M059J (cell line): ENCODE measurements at places on chromosomes 7 and 10. TPM values are rescaled to one million over a fixed set of nuclear protein-coding genes. Genes with fewer than 3 reads are reported as not detected.
A peak's percentile ranks its signal among the peaks of the same experiment; 100 is the strongest.

DNA sequence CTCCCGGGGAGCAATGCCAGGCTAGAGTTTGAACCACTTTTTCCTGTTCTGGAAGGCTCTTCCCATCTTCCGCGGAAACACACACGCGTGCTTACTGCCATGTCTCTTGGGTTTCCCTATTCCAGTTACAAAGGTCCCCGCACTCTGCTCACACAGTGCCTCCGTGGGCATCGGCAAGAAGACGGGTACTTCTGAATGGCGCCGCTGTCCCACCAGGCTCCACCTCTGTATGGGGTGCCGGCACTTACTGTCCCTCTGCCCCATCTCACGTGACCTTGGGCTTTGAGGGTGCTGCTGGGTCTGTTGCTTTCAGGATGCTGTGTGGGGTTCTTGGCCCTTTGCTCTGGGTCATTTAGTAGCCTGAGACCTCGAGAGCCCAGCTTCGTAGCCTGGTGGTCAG, 170.7 kb upstream of the SH2B2 start:
- DNase-seq = no peak

DNA sequence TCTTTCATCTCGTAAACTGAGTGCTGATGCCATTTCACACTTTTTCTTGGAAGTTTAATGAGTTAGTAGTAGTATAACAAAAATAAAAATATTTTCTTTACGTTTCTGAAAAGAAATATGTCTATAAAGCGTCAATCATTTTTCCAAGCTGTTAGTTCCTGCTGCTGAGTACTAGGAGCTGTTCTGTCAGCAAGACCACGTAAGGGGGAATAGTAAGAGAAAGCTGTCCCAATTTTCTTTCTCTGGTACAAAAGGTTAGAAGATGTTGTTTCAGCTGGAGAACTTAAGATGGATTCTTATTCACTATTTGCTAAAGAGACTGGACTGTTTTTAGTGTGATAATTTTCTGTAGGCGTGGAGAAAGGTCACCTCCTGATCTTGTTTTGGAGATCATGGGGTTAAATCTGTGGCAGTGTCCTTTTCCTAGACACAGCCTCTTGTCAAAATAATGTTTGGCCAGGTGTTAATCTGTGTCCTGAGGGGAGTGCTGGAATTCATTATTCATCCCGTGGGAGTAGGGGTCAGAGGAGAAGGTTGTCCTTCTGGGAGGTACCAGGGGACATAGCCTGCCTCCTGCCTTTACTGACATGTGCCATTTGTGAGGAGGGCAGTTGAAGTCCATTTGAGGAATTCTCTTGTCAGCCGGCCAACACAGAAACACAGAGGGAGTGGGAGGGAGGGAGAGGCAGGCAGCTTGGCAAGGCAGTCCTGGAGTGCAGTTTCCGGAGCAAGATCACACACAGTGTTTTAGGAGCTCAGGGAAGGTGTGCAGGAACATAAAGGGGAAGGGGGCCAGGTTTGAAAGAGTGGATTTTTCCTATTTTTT, 368.7 kb downstream of the AUTS2 start:
- peak; percentile 20 for DNase-seq

GRCh38 chr7:121182902-121183301, 145.9 kb upstream of the WNT16 start:
- no peak for DNase-seq

DNA sequence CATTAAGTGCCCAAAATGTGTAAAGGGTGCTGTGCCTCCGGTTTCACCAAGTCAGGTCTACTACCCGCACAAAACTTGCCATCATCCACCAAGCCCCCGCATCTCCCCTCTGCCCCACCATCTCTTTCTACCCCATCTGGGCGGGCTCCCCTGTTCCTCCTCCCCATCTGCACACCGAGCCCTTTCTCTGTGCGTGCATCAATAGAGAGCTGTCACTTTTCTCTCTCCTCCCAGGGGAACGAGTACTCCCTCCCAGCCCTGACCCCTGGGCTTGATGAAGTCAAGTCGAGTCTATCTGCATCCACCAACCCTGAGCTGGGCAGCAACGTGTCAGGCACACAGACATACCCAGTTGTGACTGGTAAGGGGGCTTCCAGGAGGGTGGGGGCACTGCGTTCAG, 63.5 kb downstream of the PAX2 start:
- no peak for DNase-seq

GRCh38 chr7:55212838-55213237, 152.3 kb upstream of the LANCL2 start:
- DNase-seq = peak; percentile 34

DNA sequence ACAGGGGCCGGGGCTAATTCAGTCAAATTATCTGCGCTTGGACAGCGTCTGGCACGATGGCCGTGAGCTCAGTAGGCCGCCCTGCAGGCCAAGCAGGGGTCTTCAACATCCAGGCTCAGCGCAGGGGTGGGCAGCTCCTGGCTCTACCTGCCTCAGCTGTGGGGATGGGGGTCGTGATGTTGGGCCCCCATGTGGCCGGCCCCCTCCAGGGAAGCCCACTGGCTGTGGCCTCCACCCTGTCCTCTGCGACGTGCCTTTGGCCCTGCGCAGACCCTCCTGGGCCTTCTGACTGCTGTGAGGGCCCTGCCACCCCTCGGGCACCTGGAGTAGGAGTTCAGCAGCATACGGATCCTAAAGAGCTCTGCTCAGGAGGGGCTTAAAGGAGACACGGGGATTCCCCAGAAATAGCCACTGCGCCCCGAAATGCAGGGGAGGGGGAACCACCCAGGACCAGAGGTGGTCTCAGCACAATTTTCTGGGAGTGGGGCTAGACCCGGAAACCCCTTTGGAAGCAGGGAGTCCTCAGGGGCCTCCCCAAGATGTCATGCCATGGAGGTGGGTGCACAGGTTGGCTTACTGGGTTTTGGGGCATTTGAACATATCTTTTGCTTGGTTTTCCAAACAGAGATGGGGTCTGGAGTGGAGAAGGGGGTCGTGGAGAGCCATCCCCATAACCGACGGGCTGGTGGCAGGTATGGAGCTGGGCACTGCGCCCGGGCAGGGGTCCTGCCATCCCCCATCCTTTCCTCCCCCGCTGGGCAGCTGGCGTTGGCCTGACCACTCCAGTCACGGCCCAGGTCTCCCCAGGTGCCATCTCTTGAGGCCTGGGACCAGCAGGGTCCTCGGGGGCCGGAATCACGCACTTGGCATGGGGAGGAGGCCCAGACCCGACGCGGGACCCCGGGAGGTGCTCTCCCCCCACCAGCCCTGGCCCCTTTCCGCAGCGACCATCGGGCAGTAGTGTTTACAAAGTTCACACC, 4.0 kb upstream of the ADAP1 start:
- DNase-seq = no peak

DNA sequence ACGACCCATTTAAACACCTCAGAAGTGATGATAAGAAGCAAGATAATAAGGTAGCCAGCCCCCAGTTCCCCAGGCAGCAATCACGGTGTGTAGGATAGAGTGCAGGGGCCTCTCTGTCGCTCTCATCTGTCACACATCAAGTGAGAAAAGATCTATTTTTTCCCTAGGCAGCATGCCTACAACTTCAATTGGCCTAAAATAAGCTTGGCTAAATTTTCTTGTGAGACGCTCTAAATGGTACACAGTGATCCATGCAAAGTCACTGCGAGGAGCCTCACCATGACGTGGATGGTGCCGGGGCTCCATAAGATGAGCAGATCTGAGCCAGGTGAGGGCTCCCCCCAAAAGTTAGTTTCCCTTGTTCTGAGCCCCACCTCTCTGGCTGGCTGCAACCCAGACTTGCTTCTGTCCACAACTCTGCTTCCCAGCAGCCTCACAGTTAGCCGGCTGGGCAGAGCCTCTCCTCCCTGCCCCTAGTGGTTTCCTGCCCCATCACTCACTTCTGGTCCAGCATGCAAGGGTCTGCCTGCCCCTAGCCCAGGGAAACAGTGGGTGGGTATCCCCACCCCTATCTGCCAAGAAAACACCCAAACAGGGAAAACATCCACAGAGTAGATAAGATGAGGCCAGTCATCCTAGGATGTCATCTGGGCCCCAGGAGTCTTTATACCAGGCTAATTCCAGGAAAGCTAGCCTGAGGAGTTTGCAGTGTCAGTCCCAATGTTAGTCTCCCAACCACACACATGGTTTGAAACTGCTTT, 342.1 kb downstream of the GRID1 start:
- no peak for DNase-seq

GRCh38 chr7:139033346-139034114, 2.3 kb downstream of the ZC3HAV1L start:
- DNase-seq = no peak

GRCh38 chr10:111209692-111210091, 132.9 kb downstream of the ADRA2A start:
- no peak for DNase-seq

GRCh38 chr7:73974101-73974947, 53.6 kb upstream of the ELN start:
- DNase-seq = no peak

GRCh38 chr7:28093623-28094232, 86.9 kb downstream of the JAZF1 start:
- DNase-seq = peak; percentile 75

DNA sequence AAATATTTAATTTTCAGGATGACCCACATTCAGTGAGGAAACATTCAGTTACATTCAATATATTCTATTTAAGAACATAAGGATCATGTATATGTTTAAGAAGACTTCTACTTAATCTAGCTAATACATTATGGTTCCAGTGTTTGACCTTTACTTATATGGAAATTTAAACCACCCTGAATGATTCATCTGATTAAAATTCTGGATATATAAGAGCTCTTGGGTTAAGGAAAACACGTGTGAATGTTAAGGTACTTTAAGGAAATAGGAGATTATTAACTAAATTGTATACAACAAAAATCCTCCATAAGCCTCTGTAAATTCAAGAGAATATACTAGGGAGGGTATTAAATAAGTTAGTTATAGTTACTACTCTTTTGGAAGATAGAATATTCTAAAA, 40.9 kb downstream of the HDAC9 start:
- no peak for DNase-seq

DNA sequence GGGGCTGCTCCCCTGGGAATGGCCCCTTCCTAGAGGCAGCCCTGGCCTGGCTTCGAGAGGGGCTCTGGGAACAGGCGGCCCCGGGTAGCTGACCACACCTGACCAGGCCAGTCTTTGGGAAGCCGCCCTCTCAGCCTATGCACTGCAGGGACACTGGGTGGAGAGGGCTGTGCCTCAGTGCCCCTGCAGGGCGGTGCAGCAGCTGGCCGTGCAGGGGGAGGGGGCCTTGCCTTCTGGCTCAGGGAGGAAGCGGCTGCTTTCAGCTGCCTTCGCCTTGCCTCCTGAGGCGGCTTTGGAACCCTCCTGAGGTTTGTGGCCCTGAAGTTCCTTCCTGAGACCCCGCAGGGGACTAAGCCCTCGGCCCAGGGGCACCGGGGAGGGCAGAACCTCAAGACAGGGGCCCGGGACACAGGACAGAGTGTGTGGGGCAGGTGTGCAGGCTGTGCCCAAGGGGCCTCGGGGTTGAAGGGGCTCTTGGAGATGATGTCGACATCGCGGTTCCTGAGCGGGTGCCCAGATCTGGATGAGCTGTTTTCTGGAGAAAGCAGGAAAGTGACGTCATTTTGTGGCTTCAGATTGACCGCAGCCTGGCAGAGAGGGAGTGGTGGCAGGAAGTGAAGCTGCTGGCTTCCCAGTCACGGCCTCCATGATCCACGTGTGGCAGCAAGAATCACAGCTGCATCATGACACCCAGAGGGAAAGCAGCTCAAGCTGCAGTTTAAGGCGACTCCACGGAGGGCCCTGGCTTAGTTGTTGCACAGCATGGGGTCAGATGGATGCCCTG, 17.7 kb downstream of the ADAM8 start:
- peak; percentile 99 for DNase-seq

DNA sequence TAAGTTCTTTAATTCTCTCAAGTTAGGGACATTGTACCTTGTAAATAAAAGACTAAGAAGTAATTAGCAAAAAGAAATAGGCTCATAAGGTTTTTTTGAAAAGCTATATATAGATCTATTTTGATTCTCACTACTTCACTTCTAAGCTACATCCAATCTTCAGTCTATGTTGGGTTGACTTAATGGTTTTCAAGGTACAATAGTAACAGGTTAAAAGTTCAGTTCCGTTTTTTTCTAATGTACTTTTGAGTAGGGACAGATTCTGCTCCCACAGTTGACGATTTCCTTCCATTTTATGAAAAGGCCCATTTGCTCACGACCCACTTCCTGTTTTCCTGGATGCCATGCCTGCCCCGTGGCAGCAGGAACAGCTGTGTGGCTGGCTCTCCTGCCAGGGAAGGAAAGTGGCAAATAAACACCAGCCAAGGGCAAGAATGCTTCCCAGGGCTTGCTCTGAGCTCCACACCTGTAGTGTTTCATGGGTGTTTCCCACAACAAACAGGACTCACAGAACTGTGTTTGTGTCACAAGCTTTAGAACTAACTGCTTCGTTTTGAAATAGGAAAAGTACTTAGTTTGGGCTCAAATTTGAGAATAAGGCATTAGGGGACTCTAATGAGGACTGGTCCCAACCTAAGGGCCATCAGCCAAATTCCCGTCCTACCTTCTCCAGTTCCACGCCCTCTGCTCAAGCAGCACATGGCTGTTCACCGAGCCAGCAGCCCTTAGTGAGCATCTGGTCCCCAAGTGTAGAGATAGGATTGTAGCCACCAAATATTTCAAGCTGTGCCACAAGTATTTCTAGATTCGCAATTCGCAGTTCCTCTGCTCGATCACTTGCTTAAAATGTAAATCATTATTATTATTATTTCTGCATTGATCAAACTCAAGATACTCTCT, 240.7 kb downstream of the COBL start:
- peak; percentile 30 for DNase-seq

- DNase-seq = no peak
These were observed 210.3 kb downstream of the GPAM start for GRCh38 chr10:111973306-111973705.

- DNase-seq = no peak
These were observed 4.1 kb downstream of the NUDT1 start for GRCh38 chr7:2245883-2246675.

- peak; percentile 75 for DNase-seq
These were observed 35.9 kb downstream of the DENND2A start for GRCh38 chr7:140604760-140605159.

- DNase-seq = no peak
These were observed 18.7 kb upstream of the NCAPG2 start for GRCh38 chr7:158723266-158723665.

- DNase-seq = peak; percentile 17
These were observed 91.3 kb downstream of the CHN2 start for GRCh38 chr7:29285861-29286260.

EPO gene
- total RNA-seq = not detected in 2 replicates

SLC26A3 gene
- not detected in 2 replicates for total RNA-seq

PNLIPRP2 gene
- not detected in 2 replicates for total RNA-seq

RTKN2 gene
- total RNA-seq = 7.9 and 8.4 TPM in 2 replicates

CLDN4 gene
- 0.62 and 1.1 TPM in 2 replicates for total RNA-seq

MPP7 gene
- total RNA-seq = 0.94 and 1.7 TPM in 2 replicates

LIPK gene
- total RNA-seq = not detected in 2 replicates

SUN3 gene
- 0.59 TPM in 1 of 2 replicates, not detected in the other for total RNA-seq

MRLN gene
- not detected in 2 replicates for total RNA-seq

TCAF2 gene
- 2.3 and 3.9 TPM in 2 replicates for total RNA-seq

ZNF365 gene
- 2.9 and 3.2 TPM in 2 replicates for total RNA-seq

MAT1A gene
- not detected in 2 replicates for total RNA-seq
